ENCODE measurements at places on chromosomes 12 and 14. TPM values are rescaled to one million over a fixed set of nuclear protein-coding genes. Genes with fewer than 3 reads are reported as not detected.

GRCh38 chr12:1533602-1534304 is 60.6 kb downstream of the FBXL14 start:
- no peak for DNase-seq

The RPL36AL gene
- total RNA-seq, result 264 TPM

DNA sequence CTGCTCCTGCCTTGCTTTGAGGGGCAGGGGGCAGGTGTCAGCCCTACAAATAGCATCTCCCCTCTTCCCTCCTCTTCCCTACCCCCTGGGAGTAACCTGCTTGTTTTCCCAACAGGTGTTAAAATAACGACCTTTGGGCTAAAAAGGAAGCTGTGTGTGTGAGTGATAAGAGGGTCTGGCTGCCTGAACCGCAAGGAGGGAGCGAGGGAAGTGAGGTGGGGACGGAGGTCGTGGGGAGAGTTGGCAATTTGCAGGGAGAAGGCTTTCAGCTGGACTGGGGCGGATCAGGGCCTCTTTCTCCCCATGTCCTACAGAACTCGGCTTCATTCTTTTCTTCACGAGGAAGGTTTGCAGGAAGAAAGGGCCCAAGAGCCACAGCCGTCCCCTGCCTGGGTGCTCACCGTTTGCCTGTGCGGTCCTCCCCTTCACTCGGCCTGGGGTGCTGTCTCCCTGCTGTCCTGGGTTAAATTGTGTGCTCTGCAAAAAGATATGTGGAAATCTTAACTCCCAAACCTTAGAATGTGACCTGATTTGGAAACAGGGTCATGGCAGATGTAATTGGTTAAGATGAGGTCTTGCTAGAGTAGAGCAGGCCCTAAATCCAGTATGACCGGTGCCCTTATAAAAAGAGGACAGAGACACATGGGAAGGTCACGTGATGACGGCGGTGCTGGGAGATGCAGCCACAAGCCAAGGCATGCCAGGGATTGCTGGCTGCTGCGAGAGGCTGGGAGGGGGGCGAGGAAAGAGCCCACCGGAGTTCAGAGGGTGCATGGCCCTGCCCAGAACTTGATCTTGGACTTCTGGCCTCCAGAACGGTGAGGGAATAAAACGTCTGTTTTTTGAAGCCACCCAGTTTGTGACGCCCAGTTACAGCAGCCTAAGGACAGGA is 38.7 kb upstream of the NCOR2 start:
- no peak for DNase-seq

GRCh38 chr12:116060764-116061163 is 216.7 kb downstream of the MED13L start:
- no peak for DNase-seq

- peak; percentile 54 for DNase-seq
Measured at GRCh38 chr12:116382686-116383530, 105.4 kb upstream of the MED13L start.

- DNase-seq, result no peak
Measured at GRCh38 chr12:72957454-72957853, 685.3 kb downstream of the TRHDE start.

DNA sequence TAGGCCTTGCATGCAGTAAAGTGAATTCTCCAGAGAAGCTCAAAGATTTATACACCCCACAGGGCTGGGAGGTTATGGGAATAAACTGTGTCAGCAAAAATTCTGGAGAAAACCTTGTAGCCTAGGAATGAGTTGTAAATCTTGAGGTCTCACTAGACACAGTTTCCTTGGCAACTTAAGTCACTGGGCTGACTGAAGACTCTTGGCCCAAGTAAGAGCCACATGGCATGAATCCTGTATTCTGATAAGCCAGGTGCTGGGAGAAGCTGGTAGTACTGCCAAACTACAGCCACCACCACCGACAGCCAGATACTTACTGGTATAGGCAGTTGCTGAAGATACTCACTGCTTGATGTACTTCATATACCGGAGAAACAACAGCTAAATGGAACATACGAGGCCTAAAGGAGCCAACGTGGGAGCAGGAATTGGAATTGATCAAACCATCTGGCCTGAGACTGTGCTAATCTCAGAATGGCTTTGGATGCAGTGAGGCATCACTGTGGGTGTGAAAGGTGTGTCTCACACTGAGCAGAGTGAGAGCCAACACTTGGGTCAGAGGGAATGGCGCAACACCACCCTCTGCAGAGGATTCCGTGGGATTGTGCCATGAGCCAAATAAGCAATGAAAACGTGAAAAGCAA is 102.8 kb upstream of the TMCC3 start:
- no peak for DNase-seq

The TMPRSS12 gene
- not detected for total RNA-seq

The ACRBP gene
- 5.2 TPM for total RNA-seq

The SMARCD1 gene
- total RNA-seq, result 76.2 TPM

DNA sequence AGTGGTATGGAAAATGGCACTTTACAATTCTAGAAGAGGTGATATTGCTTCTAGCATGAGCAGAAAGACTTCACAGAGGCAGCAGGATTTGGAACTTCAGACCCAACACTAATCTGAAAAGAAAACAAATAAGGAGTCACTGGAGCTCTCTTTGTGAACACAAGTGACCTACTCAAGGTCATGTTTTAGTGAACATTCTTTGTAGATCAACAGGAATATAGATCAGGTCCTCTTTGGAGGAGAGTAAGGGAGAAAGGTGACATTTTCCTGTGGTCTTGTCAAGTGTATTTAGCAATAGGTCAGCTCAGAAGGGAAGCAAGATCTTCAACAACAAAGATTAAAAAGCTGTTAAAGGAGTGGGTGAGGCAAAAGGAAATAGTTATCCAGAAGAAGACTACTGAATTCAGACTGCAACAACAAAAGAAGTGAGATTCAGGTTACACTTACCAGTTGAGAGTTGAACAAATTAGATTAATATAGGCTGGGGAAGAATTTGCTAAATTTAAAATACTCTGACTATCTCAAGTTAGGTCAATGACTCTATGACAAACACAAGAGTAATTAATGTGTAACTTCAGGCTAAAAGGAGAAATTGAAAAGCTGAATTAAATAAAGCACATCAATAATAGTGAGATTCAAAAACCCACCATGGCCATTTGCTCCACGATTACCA is 528.2 kb downstream of the RPS29 start:
- no peak for DNase-seq

The LRRK2 gene
- 288 TPM for total RNA-seq

GRCh38 chr12:67096533-67097318 is 172.4 kb upstream of the CAND1 start:
- DNase-seq, result no peak

- no peak for DNase-seq
Measured at GRCh38 chr12:85559127-85559526, 277.1 kb downstream of the RASSF9 start.

DNA sequence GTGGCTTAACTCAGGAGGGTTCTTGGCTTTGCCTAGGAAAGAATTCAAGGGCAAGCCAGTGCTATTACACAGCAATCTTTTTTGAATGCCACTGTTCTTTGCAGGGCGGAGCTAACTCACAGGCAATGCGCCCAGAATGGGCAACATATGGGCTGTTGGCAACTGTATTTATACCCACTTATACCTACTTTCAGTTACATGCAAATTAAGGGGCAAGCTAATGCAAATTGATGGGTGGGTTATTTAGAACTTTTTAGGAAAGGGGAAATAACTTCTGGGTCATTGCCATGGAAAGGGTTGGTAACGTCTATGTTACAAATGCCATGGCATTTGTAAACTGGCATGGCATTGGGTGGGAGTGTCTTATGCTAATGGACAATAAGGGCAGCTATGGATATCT is 85.4 kb downstream of the C12orf50 start:
- DNase-seq, result no peak

DNA sequence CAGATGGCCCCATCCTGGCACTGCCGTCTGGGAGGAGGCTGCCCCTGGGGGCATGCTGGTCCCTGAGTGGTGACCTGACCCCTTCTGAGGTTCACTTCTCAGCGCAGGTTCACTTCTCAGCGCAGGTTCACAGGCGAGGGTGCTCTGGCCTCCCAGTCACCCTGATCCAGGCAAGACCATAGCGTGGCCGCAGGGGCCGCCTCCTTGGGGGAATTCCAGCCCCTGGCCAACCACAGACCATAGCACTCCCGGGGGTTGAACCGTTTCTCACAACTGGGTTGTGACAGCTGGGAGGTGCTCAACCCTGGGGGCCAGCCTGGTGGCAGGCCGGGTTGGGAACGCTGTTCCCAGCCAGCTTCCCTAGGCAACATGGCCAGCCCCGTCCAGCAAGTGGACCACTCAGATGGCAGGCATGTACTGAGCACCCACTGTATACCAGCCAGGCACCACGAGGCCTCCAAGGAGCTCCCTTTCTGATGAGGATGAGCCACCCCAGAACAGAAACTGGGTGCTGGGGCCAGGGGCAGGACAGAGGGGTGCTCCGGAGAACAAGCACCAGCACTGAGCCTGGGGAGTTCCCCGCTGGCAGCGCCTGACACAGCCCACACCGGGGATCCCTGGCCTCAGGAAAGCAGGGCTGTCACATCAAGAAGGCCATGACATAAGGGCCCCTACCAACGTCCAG is 28.3 kb upstream of the ZFP36L1 start:
- DNase-seq, result peak; percentile 78

- DNase-seq, result no peak
Measured at GRCh38 chr12:29880987-29881386, 97.2 kb upstream of the TMTC1 start.

The ACSS3 gene
- total RNA-seq, result 26.2 TPM

The KRT85 gene
- total RNA-seq, result not detected

GRCh38 chr12:84874125-84874824 is 38.3 kb downstream of the SLC6A15 start:
- DNase-seq, result no peak
